ENCODE measurements at places on chromosomes 6 and 20.

- DNase-seq = peak; percentile 29
Measured at GRCh38 chr6:115914098-115914497, 146.6 kb downstream of the FRK start.

- DNase-seq = no peak
Measured at GRCh38 chr6:72784071-72784470, 162.2 kb downstream of the KCNQ5 start.

GRCh38 chr6:122969999-122970533 lies 26.0 kb upstream of the CLVS2 start:
- DNase-seq = no peak

DNA sequence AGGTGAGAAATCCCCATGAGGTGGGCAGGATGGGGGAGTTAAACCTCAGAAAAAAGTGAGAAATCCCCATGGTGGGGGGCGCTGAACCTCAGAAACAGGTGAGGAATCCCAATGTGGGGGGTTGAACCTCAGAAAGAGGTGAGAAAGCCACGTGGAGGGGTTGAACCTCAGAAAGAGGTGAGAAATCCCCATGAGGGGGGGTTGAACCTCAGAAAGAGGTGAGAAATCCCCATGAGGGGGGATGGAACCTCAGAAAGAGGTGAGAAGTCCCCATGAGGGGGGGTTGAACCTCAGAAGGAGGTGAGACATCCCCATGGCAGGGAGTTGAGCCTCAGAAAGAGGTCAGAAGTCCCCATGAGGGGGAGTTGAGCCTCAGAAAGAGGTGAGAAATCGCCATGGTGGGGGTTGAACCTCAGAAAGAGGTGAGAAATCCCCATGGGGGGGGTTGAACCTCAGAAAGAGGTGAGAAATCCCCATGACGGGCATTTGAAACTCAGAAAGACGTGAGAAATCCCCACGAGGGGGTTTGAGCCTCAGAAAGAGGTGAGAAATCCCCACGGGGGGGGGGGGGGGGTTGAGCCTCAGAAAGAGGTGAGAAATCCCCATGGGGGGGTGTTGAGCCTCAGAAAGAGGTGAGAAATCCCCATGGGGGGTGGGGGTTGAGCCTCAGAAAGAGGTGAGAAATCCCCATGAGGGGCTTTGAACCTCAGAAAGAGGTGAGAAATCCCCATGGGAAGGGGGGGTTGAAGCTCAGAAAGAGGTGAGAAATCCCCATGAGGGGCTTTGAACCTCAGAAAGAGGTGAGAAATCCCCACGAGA lies 14.3 kb upstream of the GOPC start:
- DNase-seq = no peak

DNA sequence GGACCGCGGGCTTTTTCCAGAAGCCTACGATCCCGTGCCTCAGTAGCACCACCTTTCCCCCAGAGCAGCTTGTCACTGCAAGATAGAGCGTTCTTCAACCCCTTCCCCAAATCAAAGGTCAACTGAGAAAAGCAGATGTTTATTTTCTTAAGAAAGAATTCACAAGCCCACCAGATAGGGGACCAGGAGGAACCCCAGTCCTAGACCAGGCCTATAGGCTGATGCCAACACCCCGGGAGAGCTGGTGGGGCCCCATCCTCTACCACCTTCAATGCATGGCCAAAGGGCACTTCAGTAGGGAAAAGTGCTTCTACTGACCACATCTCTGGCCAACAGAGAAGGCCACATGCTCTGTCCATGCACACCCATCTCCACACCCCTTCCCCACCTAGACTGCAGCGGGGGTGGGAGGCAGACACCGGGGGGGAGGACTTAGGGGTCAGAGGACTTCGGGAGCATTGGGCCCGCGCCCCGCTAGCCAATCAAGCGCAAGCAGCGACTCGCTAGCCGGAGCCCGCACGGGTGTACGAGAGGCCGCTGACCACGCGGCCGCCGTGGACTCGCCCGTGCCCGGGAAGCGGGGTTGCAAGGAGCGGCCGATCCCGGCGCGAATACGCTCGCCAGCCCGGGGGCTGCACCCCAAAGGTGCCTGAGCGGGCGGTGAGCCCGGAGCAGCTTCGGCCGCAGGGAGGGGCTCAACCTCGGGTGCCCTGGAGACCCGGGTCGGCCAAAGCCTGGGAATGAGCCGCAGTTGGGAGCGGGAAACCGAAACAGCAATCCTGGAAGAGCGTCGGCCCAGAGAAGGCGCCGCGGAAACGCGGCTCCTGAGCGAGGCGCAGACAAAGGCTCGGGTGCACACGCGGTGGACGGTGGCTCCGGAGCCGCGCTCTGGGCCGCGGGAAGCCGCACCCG lies 2.8 kb downstream of the PDE10A start:
- no peak for DNase-seq

DNA sequence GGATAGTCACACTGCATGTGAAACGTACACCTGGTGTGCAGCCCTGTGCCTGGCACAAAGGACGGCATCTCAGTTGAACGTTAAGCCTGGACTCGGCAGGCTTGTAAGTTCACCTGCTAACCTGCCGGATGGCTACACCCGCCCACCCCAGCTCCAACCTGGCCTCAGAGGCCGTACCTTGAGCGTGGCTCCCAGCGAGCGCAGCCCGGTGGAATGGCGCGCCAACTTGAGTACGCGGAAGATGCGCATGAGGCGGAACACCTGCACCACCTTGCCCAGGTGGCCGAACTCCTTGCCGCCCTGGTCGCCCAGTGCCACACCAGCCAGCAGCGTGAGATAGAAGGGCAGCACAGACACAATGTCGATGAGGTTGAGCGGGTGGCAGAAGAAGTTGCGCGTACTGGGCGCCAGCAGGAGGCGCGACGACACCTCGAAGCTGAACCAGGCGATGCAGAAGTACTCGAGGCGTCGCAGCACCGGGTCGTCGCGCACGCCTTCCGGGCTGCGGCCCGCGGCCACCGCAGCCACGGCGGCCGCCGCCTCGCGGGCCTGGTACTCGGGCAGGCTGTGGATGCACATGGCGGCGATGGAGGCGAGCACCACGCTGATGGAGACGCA lies 3.3 kb downstream of the KCNS1 start:
- DNase-seq = peak; percentile 85

DNA sequence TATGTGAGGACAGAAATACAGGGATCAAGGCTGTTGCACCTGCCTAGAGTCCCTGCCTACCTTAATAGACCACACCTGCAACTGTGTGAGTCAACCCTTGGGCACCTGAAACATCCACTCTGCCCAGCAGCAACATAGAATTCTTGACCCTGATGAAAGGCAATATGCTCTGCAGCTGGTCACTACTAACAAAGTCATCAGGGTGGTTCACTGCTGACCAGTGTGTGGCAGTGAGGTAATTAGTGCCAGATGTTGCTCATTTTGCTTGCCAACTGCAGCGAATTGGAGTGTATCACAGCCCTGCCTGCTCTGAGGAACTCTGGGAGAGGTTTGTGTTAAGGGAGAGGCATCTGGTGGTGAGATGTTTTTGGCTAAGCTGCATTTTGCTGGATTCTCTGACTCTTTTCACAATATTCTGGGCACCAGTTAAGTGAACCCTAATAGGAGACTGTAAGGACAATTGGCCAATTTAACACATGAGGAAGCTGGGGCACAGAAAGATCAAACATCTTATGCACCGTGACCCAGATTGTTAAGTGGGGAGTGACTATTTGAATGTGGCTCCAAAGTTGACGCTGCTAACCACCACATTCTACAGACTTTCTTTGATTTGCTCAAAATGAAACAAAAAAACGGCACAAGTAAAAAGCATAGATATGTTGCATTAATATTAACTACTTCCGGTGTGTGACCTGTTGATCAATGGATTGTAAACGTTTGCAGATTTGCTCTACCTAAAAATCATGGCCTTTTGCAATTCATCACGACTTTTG lies 61.9 kb upstream of the OPRM1 start:
- no peak for DNase-seq

- DNase-seq = no peak
Measured at GRCh38 chr6:138161088-138161337, 726 bp upstream of the ARFGEF3 start.
